ENCODE measurements at places on chromosomes 6 and 20. TPM values are rescaled to one million over a fixed set of nuclear protein-coding genes. Genes with fewer than 3 reads are reported as not detected.

The SPATA25 gene
- 1.6 TPM for total RNA-seq

The GSTA2 gene
- not detected for total RNA-seq

The EHMT2 gene
- total RNA-seq = 12.9 TPM

The LRRC1 gene
- total RNA-seq = 4.9 TPM

GRCh38 chr6:44294832-44295791, 18.0 kb downstream of the AARS2 start:
- no peak for DNase-seq

DNA sequence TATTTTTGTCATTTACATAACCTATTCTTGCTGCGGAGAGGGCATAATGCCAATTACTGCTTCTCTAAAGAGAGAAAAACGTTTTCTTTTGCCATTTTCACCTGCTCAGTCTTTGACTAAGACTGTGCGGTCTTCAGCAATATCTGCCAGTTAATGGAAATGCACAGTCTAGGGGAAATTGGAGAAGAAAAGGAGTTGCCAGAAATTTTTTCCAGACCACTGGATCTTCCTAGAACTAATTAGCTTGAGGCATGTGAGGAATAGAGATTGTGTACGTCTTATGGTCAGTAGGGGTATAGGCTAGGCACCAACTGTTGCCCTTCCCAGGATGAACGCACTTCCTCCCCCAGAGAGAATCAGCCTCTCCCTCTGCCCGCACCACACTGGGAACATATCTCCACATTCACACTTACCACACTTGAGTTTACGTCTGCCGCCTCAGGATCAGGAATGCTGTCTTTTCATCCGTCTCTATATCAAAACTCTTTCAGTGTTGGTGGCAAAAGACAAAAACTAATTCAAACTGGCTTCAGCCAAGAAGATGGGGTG, 67.9 kb upstream of the E2F3 start:
- no peak for DNase-seq

DNA sequence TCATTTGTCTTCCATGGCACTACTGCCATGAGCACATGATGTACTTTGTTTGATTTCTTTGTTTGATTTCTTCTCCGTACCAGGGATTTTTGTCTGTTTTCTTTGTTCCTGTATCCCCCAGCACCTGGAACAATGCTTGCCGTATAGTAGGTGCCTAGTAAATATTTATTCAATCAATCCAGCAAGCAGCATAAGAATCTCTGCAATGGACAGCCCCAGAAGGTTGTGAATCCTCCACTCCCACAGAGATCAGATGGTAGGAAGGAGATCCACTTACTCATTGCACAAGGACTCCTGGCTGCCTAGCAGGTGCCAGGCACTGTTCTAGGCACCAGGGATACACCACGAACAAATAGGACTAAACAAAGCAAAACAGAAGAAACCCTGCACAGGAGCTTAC, 6.7 kb upstream of the SYNJ2 start:
- no peak for DNase-seq

GRCh38 chr6:143325379-143326140, 124.9 kb downstream of the ADAT2 start:
- DNase-seq = no peak

Data from left cardiac atrium (tissue), 4 donors.